SHP77 (cell line): ENCODE measurements at places on chromosomes 7 and 10.

DNA sequence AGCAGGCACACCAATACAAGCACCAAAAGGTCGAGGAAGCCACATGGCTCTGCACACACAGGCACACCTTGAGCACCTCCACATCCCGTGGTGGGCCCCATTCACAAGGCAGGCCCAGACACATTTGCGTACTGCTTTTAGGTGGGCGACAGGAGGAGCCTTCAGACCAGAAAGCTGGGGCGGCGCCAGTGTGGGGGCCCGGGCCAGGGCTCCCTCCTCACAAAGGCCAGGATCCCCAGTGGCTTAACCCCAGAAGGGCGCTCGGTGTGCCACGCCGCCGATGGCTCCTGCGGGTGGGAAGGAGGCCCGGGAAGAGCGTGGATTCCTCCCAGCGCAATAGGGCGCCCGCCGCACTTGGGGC is 2.8 kb upstream of the SMARCD3 start:
- DNase-seq = no peak

- peak; percentile 37 for DNase-seq
Measured at GRCh38 chr7:33395340-33395739, 266.0 kb downstream of the BBS9 start.

- no peak for DNase-seq
Measured at GRCh38 chr7:81616951-81617350, 152.9 kb downstream of the HGF start.

- DNase-seq = peak; percentile 4
Measured at GRCh38 chr10:24556750-24557742, 166.6 kb downstream of the ARHGAP21 start.

DNA sequence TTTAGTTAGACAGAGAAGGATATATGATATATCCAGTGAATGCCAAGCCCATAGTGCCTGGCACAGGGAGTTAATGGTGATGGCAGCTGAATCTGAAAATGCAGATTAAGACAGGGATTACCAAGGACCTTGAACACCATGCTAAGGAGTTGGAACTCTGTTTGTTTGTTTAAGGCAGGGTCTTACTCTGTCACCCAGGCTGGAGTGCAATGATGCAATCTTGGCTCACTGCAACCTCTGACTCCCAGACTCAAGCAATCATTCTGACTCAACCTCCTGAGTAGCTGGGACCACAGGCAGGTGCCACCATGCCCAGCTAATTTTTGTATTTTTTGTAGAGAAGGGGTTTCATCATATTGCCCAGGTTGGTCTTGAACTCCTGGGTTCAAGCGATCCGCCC is 1.6 kb downstream of the AKR1D1 start:
- DNase-seq = no peak

GRCh38 chr7:155531681-155532080 is 14.7 kb downstream of the CNPY1 start:
- no peak for DNase-seq

GRCh38 chr10:58400609-58401008 is 15.4 kb downstream of the TFAM start:
- DNase-seq = no peak

GRCh38 chr7:133846203-133846945 is 280.8 kb upstream of the LRGUK start:
- DNase-seq = no peak

DNA sequence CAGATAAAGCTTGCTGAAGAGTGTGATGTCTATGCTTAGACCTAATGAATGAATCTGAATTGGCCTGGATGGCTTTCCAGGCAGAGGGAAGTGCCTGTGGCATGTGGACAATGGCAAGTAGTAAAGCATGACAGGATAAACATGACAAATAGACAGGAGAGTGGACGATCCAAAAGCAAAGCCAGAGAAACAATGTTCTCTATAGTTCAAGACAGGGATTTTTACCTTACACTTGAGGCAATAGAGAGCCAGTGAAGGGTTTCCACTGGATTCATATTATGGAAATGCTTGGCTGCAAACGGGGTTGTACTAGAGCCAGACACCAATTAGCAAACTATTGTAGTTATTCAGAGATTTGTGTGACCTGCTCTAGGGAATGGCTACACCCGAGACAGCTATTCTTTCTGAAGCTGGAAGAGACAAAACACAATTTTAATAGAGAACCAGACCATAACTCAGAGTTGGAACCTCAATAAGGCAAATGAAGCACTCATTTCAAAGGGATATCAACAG is 2.3 kb downstream of the AGMO start:
- peak; percentile 64 for DNase-seq
